ENCODE measurements at places on chromosomes 16 and 17.

GRCh38 chr17:72804949-72805707 is 287.4 kb downstream of the SLC39A11 start:
- DNase-seq, result no peak

DNA sequence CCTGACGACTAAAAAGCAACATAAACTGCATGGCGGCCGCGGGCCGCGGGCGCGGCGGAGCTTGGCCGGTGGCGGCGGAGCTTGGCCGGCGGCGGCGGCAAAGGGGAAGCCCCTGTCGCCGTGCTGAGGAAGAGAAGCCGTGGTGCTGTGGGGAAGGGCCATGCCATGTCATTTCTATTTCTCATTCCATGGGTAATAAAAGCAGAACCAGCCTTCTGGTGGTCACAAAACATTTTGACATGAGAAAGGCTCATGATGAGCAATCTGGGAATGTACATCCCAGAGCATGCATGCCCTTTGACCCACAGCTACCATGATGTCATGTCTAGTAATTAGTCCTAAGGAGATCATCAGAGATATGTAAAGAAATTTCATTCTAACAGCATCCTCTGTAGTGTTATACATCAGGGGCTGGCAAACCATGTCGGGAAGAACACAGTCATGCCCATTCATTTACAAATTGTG is 23.9 kb upstream of the HEATR6 start:
- no peak for DNase-seq

GRCh38 chr17:16435925-16436886 is 20.8 kb downstream of the TRPV2 start:
- DNase-seq, result no peak

- DNase-seq, result no peak
These were observed 242.2 kb downstream of the SHISA9 start for GRCh38 chr16:13143551-13143950.

- DNase-seq, result no peak
These were observed 2.2 kb upstream of the TLCD3B start for GRCh38 chr16:30033270-30033669.

DNA sequence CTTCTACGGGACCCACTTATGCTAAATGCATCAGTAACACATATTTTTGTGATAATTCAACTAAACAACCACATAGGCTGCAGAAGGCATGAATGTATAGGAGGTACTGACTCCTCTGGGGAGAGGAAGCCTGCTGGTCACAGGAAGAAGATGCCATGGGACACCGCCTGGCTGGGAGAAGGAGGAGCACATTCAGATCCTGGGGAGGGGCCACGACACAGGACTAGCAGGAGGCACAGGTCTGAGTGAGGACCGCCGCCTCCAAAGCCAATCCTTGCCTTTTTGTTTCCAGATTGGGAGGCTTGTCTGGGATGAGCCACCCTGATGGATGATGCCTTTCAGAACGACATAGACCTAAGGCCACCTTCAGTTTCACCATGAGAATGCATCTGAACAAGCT is 34.6 kb downstream of the MBTPS1 start:
- DNase-seq, result no peak

- no peak for DNase-seq
These were observed 1.0 kb downstream of the EIF1 start for GRCh38 chr17:41689497-41690299.

- no peak for DNase-seq
These were observed 168.0 kb downstream of the AHSP start for GRCh38 chr16:31695667-31696066.

- DNase-seq, result no peak
These were observed 30.8 kb downstream of the AXIN2 start for GRCh38 chr17:65530523-65531255.

- no peak for DNase-seq
These were observed 867 bp upstream of the LIMD2 start for GRCh38 chr17:63700528-63701455.

GRCh38 chr16:85025781-85026653 is 1.6 kb upstream of the KIAA0513 start:
- no peak for DNase-seq

GRCh38 chr16:2147981-2148671 is at the start of gene RAB26:
Gene RAB26, plus strand, starts transcription at chr16:2148625. Its CDS starts 159 bp downstream, at chr16:2148784.
- DNase-seq, result no peak

DNA sequence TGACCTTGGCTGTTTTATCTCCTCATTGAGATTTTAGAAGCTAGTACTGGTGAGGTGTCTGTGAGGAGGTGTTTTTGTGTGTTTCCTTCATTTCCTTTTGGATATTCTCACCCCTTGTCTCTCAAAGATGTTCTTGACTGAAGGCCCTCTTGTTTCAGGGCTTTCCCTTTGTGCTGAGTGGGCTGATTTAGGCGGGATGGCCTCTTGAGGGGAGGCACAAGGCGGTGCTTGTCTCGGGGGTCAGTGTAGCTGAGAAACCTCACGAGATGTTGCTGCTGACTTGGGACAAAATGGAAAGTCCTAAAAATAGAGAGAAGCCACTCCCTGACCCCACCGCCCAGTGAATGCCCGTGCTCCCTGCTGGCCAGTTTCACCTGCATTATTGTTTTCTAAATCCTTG is 14.2 kb downstream of the CRAMP1 start:
- no peak for DNase-seq

DNA sequence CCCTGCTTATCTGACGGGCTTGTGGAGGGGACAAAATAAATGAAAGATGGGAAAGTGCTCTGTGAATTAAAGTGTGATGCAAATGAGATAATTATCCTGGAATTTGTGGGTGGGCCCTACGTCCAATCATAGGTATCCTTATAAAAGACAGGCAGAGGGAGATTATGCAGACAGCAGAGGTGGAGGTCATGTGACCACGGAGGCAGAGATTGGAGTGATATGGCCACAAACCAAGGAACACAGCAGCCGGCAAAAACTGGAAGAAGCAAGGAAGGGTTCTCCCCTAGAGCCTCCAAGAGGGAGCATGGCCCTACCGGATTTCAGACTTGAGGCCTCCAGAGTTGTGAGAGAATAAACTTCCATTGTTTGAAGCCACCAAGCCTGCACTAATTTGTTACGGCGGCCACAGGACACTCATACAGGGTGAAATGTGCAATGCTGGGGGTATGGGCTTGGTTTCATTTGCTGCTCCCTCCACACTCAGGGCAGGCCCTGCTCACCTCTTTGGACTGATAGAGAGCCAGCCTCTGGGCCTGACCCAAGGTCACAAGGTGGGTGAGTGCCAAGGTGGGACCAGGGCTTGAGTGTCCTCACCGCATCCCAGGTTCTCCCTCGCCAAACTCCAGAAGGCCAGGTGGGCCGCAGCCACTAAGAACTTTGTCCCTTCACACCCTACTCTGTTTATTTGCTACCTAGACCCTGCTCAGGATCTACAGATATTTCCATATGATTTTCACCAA is 149.6 kb upstream of the TNRC6C start:
- no peak for DNase-seq

DNA sequence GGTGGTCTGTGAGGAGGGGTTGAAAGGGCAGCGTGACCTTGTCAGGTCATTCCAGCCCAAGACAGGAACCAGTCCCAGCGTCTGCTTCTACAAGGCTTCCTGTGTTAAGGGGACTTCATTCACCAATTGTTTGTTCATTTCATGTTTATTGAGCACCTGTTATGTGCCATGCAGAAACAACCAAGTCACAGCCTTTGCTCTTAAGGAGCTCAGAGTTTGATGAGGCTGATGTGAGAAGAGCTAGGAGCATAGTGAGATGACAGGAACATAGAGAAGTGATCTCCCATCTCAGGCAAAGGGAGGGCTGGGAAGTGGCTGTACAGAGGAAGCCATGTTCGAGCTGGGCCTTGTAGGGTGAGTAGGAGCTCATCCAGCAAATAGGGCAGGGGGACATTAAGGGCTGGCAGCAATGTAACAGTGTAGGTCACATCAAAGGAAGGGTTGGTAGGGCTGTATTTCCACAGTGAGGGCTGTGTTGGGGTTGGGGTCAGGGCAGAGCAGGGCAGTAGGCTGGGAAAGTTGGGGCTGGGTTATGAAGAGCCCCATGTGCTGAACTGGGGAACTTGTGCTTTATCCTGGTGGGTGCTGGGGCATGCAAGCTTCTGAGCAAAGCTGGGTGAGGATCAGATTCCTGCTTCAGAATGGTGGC is 79.8 kb downstream of the ARHGAP23 start:
- DNase-seq, result no peak

GRCh38 chr17:50661795-50662391 is 27.2 kb downstream of the ABCC3 start:
- DNase-seq, result no peak

GRCh38 chr16:58026139-58026704 is 668 bp downstream of the MMP15 start:
- no peak for DNase-seq

GRCh38 chr17:3827124-3827773 is 18.8 kb downstream of the NCBP3 start:
- no peak for DNase-seq

GRCh38 chr16:46920402-46921068 is 36.4 kb downstream of the GPT2 start:
- no peak for DNase-seq

GRCh38 chr17:82553210-82553930 is 33.8 kb downstream of the FOXK2 start:
- DNase-seq, result no peak

DNA sequence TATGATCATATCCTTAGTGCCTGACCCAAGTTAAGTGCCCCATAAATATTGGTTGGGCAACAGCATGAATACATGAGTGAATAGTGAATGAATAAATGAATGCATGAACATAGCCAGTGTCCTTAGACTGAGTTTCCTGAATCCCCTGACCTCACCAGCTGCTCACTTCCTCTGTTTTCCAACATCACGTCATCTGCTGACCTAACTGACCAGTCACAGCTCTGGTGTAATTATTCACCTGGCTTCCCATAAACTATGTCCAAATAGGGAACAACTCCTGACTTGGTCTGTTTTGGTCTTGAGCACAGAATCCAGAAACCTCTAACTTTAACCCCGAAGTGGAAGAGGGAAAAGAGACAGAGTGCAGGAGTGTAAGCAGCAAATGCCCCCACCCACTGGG is 83.4 kb downstream of the ASIC2 start:
- DNase-seq, result no peak

DNA sequence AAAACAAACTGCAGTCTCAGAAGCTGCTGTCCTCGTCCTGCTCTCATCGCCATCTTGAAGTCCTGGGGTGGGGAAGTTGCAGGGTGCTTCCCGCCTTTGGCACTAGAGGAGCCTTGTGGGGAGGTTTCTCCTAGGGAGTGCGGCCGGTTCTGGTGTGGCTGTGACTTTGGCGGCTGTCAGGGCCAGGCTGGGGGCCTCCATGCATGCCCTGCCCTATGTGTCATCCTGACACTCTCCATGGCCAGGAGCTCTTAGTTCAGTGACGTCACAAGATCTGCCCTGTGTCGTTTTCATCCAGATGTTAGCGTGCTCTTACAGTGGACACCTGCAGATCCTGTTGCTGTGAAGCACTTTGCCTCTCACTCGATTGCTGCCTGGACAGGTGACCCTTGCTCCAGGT is 49.6 kb downstream of the PLD6 start:
- no peak for DNase-seq

GRCh38 chr16:70551788-70552187 is 28.2 kb downstream of the SF3B3 start:
- DNase-seq, result no peak

DNA sequence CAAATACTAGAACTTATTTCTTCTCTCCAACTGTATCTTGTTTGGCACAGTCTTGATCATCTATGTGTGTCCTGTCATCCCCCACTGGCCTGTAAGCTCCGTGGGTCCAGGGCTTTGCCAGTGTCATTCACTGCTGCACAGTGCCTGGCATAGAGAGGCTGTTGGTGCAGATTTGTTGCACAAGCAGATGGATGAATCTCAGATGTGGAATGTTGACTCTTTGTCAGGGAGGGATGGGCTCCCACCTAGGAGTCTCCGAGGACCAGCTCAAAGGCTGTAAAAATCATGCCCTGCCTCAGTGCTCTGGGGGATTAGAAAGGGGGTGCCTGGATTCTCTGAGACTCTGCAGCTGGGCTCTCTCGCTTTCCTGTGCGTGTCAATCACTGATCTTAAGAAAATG is 60.6 kb downstream of the RAB11FIP4 start:
- no peak for DNase-seq

DNA sequence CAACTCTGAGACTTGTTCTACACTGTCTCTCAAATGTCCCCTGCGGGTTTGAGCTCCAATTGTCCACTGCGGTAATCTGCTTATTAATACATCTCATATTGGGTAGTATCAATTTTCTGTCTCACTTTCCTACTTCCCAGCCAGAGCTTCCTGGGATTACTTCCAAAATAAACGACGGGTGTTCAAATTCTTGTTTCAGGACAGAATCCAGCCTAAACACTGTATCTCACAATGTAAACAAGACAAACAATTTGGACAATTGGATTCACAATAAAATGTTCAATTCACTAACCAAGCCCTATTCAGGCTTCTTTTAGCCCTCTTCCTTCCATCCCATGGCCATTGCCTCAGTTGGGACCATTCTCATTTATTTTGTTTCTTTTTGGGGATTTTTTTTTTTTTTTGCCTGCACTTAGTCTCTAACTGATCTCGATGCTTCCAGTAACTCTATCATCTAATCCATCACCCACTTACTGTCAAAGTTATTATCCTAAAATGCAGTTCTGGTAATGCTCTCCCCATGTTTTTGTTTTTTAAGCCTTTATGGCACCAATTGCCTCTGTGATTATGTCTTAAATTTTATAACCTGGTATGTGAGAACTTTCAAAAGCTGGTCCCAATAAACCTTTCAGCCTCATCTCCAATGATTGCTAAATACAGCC is 2.0 kb upstream of the VAT1L start:
- no peak for DNase-seq

Data from brain pericyte (primary cell).